ENCODE measurements at places on chromosomes 6 and 20.

DNA sequence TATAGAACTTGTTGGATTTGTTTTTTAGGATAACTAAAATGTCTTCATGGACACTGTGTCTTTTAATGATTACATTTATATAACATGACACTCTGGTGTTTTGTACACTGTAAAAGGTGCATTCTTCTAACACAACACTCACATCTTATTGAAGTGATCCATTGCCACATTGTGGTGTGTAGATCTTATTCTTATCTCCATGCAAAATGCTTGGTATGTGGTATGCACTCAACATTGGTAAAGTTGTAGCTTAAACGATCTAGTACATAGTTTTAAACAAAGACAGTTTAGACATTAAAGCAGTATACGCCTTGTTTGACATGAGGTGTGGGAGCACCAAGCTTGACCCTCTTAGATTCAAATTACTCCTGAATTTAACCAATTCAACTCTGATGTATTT lies 84.7 kb downstream of the SASH1 start:
- no peak for DNase-seq

DNA sequence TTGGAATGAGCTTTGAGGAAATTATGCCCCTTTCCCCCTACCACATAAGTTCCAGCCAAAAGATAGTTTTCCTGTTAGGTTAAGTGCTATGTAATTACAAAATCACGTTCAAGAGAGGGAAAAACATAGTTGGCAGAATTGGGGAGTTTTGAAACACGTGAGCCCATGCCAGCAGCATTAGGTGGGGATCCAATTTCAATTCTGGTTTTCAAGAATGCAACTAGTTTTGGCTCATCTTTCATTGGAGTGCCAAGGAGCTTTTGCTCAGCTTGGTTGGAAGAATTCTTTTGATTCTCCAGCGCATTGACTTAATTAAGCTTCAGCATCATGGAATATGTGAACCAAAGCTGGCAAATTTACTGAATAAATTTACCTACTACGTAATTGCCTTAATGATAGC lies 95.9 kb downstream of the SAMD5 start:
- DNase-seq, result no peak

DNA sequence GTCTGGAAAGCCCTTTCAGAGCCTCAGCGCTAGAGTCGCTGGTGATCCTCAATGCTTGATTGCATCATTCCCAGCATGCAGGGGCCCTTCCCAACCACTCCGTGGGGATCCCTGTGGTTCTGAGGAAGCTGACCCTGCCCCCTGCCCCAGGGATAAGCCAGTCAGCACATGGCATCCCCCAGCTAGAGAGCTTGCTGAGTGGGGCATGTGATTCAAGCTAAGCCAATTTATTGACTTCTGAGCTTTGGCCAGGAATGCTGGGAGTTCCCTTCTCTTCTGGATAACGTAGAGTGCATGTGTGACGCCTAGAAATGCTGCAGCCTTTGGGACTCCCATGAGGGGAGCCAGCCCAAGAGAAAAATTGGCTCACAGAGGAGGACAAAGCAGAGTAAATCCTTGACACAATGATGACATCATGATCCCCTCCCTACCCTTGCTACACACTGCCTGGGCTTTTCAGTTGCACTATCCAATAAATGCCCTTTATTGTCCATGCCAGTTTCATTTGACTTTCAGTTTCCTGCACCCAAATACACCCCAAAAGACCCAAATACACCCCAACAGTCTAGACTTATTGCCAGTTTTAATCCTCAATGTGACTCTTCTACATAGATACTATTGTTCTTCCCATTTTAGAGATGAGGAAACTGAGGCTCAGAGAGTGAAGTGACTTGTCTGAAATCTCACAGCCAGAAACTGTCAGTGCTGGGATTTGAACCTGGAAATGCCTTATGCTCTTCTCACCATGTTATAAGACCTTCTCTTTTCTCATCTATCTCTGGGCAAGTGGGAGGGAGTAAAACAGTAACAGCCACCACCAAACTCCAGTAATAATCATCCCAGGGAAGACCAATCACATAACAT lies 34.3 kb downstream of the KCNB1 start:
- DNase-seq, result no peak

GRCh38 chr6:41626917-41627316 lies 11.4 kb upstream of the MDFI start:
- DNase-seq, result no peak

GRCh38 chr20:533526-533925 lies 10.1 kb downstream of the CSNK2A1 start:
- DNase-seq, result no peak

DNA sequence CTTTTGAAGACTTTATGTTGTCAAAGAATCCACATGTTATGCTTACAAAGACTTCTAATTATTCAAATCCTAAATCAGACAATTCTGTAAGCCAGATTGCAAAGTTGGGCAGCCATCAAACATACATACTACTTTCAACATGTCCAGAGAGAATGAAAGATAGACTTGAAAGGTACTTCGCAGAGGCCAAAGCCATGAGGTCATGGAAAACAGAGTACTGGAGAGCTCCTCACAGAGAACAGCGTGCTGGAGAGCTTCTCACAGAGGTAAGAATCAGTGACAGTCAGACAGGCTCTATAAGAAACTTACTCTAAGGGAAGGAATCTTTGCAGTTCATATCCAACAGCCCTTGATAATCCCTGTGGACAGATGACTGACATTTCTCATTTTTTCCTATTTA lies 400.2 kb downstream of the GJA1 start:
- no peak for DNase-seq

- peak; percentile 31 for DNase-seq
These were observed 23.7 kb downstream of the PEX7 start for GRCh38 chr6:136846046-136846445.

DNA sequence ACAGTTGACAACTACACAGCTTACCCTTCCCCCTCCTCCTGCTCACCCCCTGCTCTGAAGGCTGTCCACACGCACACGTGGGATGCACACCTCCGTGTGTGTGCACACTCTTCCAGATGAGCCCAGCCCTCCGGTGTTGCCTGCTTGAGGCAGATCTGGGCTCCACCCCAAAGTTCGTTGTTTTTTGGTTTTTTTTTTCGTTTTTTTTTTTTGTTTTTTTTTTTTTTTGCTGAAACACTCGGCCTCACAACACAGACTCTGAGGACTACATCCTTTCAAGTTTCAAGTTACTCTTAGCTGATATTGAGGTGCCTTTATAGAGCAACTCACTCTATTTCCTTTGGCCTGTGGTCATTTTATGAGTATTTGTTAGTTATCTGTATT lies 88.2 kb downstream of the RREB1 start:
- DNase-seq, result no peak

All from AG04449 (cell line).